Stimulated activated CD8-positive, alpha-beta memory T cell treated with anti-CD3 and anti-CD28 coated beads, Interleukin-7, amount 100 ng/mL, for 1 hour (primary cell): ENCODE measurements at places on chromosomes 4 and X.

DNA sequence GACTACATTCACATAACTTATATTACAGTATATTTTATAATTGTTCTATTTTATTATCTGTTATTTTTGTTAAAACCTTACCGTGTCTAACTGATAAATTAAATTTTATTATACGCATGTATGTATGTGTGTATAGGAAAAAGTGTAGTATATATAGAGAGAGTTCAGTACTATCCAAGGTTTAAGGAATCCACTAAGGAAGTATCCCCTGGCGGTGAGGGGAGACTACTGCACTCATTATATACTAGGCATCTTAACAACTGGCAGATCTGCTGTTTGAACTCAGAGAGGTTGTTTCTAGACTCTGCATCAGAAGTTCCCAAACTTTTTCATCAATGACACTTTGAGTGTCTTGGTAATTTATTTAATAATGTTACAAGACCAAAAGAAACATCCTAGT lies 70.9 kb downstream of the NDST4 start:
- DNase-seq, result no peak

DNA sequence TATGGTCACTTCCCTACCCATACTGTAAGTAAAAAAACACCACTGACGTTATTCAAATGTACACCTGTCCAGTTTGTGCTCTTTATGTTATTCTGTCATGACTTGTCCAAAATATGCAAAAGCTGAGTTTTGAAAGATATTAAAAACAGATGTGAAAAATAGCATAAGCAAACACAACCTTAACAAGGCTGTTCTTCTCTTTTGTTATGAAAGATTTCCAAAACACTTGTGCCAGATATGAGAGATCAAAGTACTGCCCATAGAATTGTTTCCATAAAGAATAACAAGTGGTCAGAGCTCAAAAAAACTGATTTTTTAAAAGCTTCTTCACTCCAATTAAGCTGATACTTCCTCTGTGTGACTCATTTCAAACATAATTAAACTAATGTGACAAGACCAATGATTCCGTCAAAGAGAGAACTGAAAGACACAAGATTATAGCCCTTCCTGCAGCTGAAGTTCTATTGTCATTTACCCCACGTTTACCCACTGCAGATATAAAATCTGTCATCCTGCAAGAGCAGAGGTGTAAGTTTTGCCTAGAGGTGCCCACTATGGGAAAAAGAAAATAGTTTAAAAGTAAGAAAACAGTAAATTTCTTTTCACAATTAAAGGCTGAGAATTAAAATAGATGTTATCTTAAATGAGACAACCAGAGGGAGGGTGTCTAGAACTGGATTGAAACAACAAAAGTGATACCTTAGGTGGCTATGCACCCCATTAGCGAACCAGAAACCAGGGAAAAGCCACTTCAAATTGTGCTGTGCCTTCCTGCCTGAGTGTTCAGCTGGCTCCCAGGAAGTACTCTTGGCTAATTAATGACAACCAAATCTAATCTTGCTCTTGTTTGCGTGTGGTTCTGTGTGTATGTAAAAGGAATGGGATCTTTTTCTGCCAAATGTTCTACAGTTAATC lies 30.1 kb downstream of the RASSF6 start:
- no peak for DNase-seq

- no peak for DNase-seq
These were observed 26.6 kb downstream of the NFKB1 start for GRCh38 chr4:102527695-102528283.

GRCh38 chrX:151789179-151789800 lies 54.7 kb downstream of the CNGA2 start:
- no peak for DNase-seq

GRCh38 chrX:41664908-41665307 lies 23.9 kb upstream of the GPR34 start:
- DNase-seq, result no peak

DNA sequence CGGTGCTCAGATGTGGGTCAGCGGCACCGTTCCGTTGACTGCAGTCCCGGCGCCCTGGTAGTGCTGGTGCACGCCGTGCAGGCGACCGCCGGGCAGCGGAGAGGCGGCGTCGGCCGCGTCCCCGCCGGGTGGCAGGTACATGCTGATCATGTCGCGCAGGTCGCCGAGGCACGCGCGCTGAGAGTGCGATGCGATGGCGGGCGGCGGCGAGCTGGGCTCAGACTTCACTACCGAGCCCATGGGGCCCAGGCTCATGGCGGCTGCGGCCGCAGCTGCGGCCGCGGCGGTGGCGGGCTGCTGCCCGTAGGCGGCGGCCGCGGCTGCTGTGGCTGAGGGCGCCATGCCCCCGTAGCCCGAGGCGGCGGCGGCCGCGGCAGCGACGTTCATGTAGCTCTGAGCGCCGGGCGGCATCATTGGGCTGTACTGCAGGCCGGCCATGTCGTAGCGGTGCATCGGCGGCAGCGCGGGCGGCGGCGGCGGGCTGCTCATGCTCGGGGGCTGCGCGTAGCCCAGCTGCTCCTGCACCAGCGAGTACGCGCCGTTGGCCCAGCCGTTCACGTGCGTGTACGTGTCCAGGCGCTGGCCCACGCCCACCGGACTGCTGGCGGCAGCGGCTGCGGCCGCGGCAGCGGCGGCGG lies 1.0 kb downstream of the SOX3 start:
- DNase-seq, result no peak

DNA sequence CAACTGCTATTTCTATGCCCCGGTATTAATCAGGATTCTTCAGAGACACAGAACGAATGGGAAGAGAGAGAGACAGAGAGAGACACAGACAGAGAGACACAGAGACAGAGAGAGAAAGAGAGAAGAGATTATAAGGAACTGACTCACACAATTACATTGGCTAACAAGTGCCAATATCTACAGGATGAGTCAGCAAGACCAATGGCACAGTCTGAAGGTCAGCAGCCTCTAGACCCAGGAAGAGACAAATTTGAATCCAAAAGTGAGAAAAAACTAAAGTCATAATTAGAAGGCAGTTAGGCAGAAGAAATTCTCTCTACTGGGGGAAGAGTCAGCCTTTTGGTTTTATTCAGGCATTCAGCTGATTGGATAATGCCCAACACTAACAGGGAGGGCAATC lies 187.3 kb downstream of the MAB21L2 start:
- DNase-seq, result no peak

- no peak for DNase-seq
These were observed 135.4 kb upstream of the GNPDA2 start for GRCh38 chr4:44861756-44862155.

GRCh38 chrX:119218198-119218597 lies 17.9 kb upstream of the PGRMC1 start:
- no peak for DNase-seq

DNA sequence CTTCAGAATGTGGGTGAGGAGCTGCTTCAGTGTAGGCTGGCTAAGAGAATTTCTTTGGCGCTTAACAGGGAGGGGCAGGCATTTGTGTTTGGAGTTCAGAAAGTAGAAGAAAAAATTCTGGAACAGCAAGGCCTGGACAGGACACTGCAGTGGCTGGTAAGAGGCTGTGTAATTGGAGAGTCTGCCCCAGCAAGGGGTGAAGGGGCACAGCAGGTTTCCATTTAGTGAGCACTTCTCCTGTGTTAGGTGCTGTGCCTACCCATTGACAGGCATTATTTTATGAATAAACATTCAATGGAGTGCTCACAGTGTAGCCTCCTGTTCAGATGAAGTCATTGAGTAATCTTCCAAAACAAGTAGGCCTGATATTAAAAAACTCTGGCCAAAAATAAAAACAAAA lies 10.7 kb upstream of the CPE start:
- no peak for DNase-seq

DNA sequence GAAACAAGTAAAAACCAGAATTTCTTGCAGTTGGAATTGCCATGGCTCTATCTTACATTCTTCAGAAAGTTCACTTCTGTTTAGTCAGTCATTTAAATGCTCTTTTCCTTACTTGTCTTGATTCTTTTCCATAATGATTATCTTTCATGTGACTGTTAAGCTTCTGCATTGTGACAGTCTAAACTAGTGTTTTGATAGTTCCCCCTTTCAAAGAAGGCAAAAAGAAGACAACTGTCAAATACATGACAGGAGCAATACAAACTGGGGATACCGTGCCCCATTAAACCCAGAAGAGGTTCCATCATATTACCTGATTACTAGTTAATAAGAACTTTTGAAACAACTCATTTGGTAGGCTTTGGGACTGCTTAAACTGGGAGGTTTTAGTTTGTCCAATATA lies 476.2 kb downstream of the PCDH19 start:
- no peak for DNase-seq

- no peak for DNase-seq
These were observed 46.7 kb upstream of the MXRA5 start for GRCh38 chrX:3393178-3393577.

DNA sequence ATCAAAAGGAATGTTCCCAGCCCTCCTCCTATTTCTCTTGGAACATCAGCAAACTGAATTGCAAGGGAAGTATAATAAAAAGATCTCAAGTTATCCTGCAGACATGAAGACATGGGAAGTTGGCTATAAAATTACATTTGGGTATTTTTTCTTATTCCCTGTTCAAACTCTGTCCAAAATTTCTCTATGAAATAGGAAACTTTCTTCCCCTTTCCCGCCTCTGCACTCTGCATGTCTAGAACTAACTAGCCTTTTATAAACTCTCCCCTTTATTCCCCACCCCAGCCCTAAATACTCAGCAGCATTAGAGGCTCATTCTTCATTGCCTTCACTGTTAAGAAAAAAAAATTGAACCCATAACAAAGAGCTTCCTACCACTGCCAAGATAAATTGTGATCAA lies 126.7 kb upstream of the EDNRA start:
- no peak for DNase-seq

DNA sequence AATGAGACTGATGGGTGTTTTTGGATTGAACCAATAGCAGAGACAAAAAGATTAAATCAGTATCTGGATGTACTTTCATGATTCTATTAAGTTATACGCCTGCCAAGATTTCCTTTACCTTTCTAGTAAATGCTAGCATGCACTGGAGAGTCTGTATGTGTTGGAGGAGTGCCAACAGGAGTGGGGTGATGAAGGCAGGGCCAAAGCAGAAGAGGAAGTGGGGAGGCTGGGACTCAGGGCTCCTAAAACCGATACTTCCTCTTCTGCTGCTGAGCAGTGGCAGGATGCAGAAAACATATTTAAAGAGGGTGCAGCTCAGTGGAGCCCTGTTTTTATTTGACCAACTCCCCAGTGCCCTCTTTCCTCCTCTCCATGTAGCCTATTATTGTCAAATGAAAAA lies 5.6 kb downstream of the CYSLTR1 start:
- DNase-seq, result no peak

- no peak for DNase-seq
These were observed 306.8 kb upstream of the ANXA10 start for GRCh38 chr4:167785523-167785922.

GRCh38 chrX:150352581-150352980 lies 10.5 kb upstream of the MAMLD1 start:
- no peak for DNase-seq

DNA sequence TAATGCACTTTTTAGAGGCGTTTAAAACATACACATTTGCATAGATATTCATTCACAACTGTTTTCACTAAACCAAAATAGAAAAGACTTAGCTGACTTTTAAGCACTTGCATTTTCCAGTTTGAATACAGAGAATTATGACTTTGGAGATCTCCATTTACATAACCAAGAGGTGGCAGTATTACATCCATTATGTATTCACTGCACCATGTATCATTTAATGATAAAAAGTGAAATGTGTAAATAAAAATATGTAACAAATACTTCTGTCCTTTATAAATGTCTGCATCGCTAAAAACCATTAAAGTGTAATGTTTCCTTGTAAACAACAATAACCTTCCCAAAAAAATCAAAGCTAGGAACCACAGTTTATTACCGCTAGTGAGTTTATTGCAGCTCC lies 413.2 kb downstream of the FGF13 start:
- no peak for DNase-seq

DNA sequence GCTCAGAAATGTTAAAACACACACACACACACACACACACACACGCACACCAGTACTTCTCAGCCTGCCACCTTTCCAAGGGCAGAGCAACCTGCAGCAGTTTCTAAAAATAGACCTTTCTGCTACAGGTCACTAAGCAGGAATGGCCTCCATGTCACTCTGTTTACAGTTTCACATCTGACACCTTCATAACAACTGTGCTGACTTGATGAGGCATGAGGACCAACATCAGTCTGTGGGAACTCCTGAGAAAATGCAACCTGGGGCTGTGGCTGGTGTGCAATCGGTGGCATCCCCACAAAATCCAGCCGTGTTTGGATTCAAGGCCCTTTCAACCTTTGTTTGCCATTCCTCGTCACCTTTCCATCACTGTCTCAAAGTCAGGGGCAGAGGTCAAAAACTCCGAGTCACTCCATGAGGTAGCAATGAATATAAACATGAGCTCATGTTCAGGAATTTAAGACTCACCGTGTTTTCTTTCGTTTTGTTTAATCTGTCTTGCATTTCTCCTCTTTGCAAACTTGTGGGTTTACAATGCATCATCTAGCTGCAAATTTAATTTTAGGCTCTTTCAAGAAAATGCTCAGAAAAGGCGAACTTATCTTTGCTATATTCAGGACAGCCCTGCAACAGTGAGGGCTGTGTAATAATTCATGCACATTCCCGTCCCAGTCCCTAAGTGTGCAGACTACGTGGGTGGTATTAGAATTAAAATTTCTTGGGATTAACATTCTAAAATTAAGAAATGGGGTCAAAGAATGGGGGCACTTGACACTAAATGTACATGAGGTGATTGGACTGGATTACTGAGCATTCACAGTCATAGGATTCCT lies 135.3 kb downstream of the SHROOM3 start:
- DNase-seq, result no peak

- no peak for DNase-seq
These were observed 55.2 kb downstream of the DOCK11 start for GRCh38 chrX:118550792-118551191.

DNA sequence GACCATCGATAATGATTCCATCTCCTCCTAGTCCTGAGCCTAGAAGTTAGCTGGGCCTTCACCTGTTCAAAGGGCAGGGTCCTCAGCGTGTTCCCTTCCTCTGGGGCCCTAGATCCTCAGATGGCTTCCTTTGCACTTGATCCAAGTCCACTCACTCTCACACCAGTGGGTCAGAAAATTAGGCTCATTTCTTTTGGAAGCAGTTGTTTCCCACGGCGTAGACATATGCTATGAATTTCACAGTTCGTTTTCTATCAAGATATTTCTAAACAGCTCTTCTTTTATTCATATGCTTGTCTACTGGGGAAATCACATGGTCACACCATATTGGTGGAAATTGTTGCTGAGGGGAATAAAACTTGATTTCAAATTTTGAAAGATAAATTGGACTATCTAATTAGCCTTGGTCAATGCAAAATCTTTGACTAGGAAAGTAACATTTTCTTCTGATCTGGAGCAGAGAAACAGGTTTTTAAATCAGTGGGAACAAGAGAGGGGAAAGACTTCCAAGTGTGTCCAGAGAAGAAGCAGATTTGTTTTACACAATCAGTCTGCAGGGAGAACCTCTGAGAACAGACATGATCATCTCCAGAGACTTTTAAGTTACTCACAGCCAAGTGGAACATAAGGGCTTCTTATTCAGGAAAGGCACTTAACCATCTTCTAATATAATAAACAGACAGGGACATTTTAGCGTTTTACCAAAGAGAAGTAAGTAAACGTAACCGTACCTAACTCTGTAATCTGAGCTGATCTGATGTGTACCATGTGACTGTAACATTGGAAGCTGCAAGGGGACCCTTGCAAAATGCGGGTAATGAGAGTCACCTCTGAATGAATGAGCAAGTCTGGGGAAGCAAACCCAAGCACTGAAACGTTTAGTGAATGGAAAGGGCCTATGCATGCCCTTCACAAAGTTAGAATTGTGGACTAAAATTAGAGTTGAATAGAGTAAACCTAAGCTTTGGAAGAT lies 455.7 kb upstream of the FAT1 start:
- DNase-seq, result no peak
